ENCODE measurements at places on chromosomes 7 and 10. TPM values are rescaled to one million over a fixed set of nuclear protein-coding genes. Genes with fewer than 3 reads are reported as not detected.

DNA sequence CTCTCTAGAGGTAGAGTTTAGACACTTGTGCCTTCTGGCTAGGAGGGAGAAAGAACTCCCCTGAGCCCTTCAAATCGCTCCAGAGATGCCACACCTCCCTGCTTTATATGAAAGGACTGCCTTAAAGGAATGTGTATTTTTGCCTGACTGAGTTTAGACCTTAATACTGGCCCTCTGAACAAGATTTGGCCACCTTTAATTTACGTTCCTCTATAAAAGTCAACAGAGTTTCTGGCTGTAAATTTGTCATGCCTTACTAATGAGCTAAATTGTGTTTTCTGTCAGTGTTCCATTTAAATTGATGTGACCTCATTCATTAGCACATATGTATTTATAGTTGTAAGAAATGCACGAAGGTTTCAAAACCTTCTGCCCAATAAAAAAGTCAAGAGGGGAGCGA is 48.0 kb downstream of the SEMA3C start:
- H3K4me3 ChIP-seq = no peak overlapping the region
- H3K27ac ChIP-seq = no peak overlapping the region
- H3K36me3 ChIP-seq = peaks cover 22% of the 10 kb centered on the region

GRCh38 chr10:84375011-84375410 is 46.6 kb downstream of the CCSER2 start:
- peak overlapping the region; percentile 69 for H3K27ac ChIP-seq
- H3K27me3 ChIP-seq = no peaks in the 10 kb centered on the region
- DNase-seq = peak; percentile 21
- no peak overlapping the region for H3K4me3 ChIP-seq
- peaks cover 19% of the 10 kb centered on the region for H3K36me3 ChIP-seq
- peaks cover 6% of the 10 kb centered on the region for H3K4me1 ChIP-seq

GRCh38 chr7:13159003-13159402 is 471.6 kb downstream of the ARL4A start:
- DNase-seq = no peak
- H3K4me1 ChIP-seq = no peaks in the 10 kb centered on the region
- no peaks in the 10 kb centered on the region for H3K27me3 ChIP-seq
- no peak overlapping the region for H3K27ac ChIP-seq
- H3K4me3 ChIP-seq = no peak overlapping the region

GRCh38 chr10:88946965-88947590 is 5.5 kb downstream of the ACTA2 start:
- no peak overlapping the region for H3K4me3 ChIP-seq
- H3K36me3 ChIP-seq = no peaks in the 10 kb centered on the region
- H3K4me1 ChIP-seq = no peaks in the 10 kb centered on the region
- H3K27me3 ChIP-seq = peaks cover 20% of the 10 kb centered on the region
- DNase-seq = no peak

- peaks cover 7% of the 10 kb centered on the region for H3K27me3 ChIP-seq
- no peak overlapping the region for H3K4me3 ChIP-seq
- no peak overlapping the region for H3K27ac ChIP-seq
- no peaks in the 10 kb centered on the region for H3K4me1 ChIP-seq
- no peak for DNase-seq
These were observed 168.5 kb upstream of the C7orf33 start for GRCh38 chr7:148422030-148422429.

DNA sequence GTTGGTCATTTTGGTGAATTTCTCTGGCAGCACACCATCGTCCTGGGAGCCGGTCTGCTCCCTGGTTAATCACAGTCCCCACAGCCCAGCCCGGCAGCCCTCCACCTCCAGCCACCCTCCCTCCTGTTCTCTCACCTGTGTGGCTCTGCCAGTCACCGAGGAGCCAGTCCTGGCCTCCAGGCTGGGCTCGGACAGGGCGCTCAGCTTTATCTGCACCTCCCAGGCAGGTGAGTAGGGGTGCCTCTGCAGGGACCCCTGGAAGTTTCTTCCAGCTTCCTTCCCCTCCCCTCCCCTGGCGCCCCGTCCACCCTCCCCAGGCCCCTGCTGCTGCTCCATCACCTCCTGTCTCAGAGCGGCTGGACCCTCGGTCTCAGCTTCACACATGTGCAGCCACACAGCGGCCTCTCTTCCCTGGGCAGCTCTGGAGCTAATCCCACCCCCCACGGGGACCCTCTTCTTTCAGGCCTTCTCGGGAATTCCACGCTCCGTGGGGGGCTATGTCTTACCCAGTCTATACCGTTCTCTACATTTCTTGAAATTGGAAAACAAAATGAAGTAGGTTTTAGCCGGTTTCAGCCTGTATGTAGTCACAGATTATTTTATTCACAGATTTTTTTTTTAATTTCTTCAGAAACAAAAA is 213.9 kb upstream of the PPP2R2D start:
- no peak overlapping the region for H3K27ac ChIP-seq
- no peaks in the 10 kb centered on the region for H3K36me3 ChIP-seq
- peaks cover 8% of the 10 kb centered on the region for H3K27me3 ChIP-seq
- DNase-seq = no peak
- H3K4me3 ChIP-seq = no peak overlapping the region

DNA sequence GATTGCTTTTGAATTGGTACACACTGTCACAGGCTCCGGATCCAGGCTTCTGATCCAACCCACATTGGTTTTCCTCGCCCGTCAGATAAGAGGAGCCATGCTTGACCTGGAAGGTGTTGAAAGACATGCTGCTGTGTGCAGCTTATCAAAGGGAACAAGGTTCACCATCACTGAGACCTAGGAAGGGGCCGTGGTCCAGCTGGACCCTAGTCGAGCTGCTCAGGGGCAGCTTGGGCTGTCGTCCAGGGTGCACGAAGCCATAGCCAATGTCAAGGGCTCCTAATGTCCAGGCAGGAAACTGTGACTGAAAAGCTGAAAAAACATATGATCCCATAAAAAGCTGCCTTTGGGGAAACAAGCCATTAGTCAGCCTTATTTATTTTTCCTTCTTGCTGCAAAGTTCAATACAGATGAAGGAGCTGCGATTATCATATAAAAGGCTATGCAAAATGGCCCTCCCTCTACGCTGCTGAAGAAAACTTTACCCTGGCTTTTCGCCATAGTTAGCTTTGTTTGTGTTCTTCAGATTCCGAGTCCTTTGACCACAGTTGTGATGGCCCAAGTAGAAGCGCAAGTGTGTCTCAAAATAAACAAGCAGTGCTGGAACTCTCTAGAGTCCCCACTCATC is 118.0 kb downstream of the CREB5 start:
- no peak for DNase-seq
- peaks cover 33% of the 10 kb centered on the region for H3K27me3 ChIP-seq
- no peak overlapping the region for H3K4me3 ChIP-seq
- H3K4me1 ChIP-seq = no peaks in the 10 kb centered on the region
- H3K27ac ChIP-seq = no peak overlapping the region

GRCh38 chr10:113541549-113541927 is 11.3 kb upstream of the HABP2 start:
- DNase-seq = no peak
- peaks cover 48% of the 10 kb centered on the region for H3K4me1 ChIP-seq
- H3K27ac ChIP-seq = peak overlapping the region; percentile 89
- H3K36me3 ChIP-seq = no peaks in the 10 kb centered on the region

DNA sequence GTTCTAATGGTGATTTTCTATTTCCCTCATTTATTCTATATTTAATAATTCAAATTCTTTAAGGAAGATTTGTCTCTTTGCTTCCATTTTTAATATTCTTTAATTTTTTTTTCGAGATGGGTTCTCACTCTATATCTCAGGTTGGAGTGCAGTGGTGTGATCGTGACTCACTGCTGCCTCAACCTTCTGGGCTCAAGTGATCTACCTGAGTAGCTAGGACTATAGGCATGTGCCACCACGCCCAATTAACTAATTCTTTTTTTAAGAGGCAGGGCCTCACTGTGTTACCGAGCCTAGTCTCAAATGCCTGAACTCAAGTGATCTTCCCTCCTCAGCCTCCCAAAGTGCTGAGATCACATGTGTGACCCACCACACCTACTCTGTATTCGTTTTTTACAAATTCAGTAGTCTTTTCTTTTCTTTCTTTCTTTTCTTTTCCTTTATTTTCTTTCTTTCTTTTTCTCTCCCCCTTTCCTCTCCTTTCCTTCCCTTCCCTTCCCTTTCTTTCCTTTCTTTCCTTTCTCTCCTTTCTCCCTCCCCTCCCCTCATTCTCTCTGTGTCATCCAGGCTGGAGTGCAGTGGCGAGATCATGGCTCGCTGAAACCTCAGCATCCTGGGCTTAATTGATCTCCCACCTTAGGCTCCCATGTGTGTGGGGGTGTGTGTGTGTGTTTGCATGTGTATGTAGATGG is 323.1 kb downstream of the ADK start:
- peaks cover 6% of the 10 kb centered on the region for H3K36me3 ChIP-seq
- no peaks in the 10 kb centered on the region for H3K27me3 ChIP-seq
- no peaks in the 10 kb centered on the region for H3K4me1 ChIP-seq

- no peak overlapping the region for H3K27ac ChIP-seq
- H3K27me3 ChIP-seq = no peaks in the 10 kb centered on the region
- no peak overlapping the region for H3K4me3 ChIP-seq
These were observed 2.8 kb downstream of the MMP21 start for GRCh38 chr10:125772864-125773180.

GRCh38 chr7:105797652-105798051 is 78.7 kb downstream of the ATXN7L1 start:
- no peak overlapping the region for H3K27ac ChIP-seq
- DNase-seq = no peak
- H3K4me1 ChIP-seq = peaks cover 21% of the 10 kb centered on the region
- peaks cover 5% of the 10 kb centered on the region for H3K36me3 ChIP-seq
- H3K4me3 ChIP-seq = peak overlapping the region; percentile 28

GRCh38 chr10:133336577-133337369 is at the start of gene CALY:
Gene CALY (minus strand): TSS chr10:133336896. CDS start chr10:133328989, 7,907 bp downstream.
- peaks cover 2% of the 10 kb centered on the region for H3K4me1 ChIP-seq
- DNase-seq = no peak
- no peak within 1 kb of the TSS for H3K27ac ChIP-seq

DNA sequence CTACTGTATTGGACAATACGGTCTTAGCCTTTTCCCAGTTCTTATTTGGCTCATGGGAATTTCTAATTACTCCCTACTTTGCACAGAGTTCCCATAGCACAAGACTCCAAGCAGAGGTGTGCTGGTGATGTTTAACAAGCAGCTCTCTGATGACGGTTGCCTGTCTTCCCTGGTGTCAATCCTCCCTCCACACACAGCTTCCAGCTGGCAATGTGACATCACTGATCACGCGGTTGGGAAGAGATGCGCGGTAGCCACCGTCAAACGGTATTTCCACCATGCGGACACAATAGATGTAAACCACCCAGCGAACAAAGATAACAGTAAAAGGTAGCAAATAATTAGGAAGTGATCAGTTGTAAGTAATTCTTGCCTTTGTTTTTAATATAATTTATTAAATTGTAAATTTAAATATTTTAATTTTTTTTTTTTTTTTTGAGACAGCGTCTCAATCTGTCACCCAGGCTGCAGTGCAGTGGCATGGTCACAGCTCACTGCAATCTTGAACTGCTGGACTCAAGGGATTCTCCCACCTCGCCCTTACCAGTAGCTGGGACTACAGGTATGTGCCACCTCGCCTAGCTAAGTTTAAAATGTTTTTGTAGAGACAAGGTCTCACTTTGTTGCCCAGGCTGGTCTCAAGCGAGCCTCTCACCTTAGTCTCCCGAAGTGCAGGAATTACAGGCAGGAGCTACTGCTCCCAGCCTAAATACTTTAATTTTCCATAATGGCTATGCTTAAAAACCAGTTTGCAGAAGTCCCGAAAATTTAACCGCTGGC is 36.3 kb upstream of the IL15RA start:
- H3K4me3 ChIP-seq = no peak overlapping the region
- H3K27ac ChIP-seq = no peak overlapping the region
- H3K4me1 ChIP-seq = peaks cover 2% of the 10 kb centered on the region
- H3K27me3 ChIP-seq = peaks cover 3% of the 10 kb centered on the region
- no peak for DNase-seq

DNA sequence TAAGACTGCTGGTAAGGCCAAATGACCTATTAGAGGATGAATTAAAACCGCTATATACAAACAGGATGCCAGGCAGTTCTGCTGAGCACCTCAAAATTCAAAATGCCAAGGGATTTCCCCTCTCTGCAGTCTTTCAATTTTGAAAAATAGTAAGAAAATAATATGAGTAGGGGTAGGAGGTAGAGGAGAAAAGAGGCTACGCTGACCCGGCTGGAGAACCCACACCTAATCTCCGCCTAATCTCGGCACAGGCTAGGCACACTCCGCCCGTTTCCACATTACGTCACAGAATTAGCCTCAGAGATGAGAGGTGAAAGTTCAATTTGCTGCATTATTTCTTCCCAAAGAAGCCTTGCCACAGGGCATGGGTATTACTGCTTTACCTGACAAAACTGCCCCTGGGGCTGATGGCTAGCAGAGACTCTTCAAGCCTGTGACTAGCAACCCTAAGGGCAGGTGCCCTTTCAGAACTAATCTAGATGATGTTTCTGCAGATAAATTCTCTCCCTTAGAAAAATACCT is 21.3 kb upstream of the SPOCK2 start:
- peaks cover 35% of the 10 kb centered on the region for H3K4me1 ChIP-seq
- no peak overlapping the region for H3K4me3 ChIP-seq
- H3K27ac ChIP-seq = peak overlapping the region; percentile 18
- peaks cover 5% of the 10 kb centered on the region for H3K36me3 ChIP-seq
- DNase-seq = no peak
- no peaks in the 10 kb centered on the region for H3K27me3 ChIP-seq

- no peak for DNase-seq
- H3K4me1 ChIP-seq = peaks cover 3% of the 10 kb centered on the region
- peaks cover 1% of the 10 kb centered on the region for H3K36me3 ChIP-seq
- no peak overlapping the region for H3K4me3 ChIP-seq
- H3K27ac ChIP-seq = no peak overlapping the region
These were observed 301.9 kb upstream of the GALNT17 start for GRCh38 chr7:70830060-70830395.

DNA sequence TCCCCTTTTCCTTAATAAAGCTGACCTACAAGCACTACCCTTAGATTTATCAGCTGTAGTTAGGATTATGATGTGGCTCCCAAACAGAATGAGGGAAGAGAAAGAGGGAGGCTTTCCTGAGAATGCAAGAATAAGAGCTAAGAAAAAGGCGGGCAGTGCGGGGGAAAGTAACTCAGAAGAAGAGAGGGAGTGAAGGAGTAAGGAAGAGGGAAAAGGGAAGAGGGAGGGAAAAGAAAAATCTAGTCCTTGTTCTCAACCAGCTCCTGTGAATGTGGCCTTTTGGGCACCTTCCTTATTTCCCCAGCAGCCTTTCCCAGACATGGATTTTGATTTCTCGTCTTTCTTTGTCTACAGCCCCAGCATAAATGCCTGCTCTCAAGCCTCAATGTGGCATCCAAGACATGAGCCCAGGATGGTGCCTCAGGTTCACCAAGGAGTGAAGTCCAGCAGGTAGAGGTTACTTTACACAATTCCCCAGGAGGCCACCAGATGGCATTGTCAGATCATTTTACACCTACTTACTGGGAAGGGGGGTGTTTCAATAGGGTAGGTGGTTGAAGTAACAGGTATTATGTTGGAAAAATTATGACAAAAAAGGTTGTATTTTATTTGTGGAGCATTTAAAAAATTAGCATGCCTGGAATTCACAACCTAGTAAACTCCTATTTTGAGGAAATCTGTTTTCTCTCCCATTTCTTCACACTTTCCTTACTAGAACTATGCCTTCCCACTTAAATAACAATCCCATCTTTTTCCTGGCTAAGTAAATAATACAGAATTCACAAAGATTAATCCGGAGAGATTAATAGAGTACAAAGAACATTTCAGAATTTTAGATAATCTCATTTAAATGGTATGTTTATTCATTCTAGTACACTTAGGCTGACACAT is 106.5 kb downstream of the HTR7 start:
- no peak overlapping the region for H3K4me3 ChIP-seq
- no peak overlapping the region for H3K27ac ChIP-seq
- H3K4me1 ChIP-seq = peaks cover 12% of the 10 kb centered on the region
- no peaks in the 10 kb centered on the region for H3K36me3 ChIP-seq
- peaks cover 23% of the 10 kb centered on the region for H3K27me3 ChIP-seq

The MAT1A gene
- 0.13 TPM for total RNA-seq

The UBE2D4 gene
- total RNA-seq = 17.3 TPM

The ATG9B gene
- total RNA-seq = 0.58 TPM

The WASL gene
- total RNA-seq = 38.2 TPM

The CTAGE4 gene
- 6.9 TPM for total RNA-seq

The FAM107B gene
- 87.4 TPM for total RNA-seq

The TMEM26 gene
- total RNA-seq = 0.87 TPM

Measured in progenitor cell of endocrine pancreas (in vitro differentiated cells).